ENCODE measurements at places on chromosomes 5 and 9.
A peak's percentile ranks its signal among the peaks of the same experiment; 100 is the strongest.

DNA sequence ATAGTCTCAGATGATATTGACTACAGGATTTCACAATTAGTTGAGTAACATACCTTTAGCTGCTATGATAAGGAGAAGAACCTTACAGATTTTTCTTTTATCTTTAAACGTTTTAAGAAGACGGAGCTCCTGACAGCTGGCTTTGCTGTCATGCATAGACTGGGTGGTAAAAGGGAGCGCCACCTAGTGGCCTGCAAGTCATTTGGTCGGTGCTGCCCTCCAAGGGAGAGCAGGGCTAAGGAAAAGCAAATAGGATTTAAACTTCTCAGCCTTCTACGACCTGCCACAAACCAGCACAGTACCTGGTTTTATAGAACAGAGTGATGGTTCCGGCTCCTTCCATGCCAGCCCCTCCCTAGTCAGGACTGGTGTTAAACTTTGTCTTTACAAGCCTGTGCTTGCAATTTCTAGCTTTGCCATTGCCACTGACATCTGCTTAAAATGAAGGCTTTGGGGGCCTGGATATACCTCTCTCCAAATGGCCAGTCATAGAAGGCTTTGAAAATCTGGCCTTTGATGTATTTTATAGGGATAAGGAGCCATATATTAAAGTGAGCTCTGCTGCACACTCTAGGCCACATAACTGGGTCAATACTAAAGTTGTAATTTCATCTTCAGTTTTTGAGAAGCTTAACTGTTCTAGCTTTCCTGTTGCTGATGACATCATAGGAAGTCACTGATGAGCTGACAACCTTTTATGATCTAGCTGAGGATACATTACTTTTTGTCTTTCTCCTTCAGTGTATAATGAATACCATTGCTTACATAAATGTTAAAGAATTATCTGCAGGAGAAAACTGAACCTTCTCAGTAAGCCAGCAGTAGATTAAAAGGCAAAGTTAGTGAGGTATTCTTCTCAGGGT is 31.1 kb upstream of the ADAMTSL1 start:
- DNase-seq: peak; percentile 22

GRCh38 chr5:10684303-10685086 is 76.5 kb downstream of the DAP start:
- DNase-seq: no peak

- DNase-seq: no peak
These were observed at the start of gene S1PR3 for GRCh38 chr9:88991066-88992034. S1PR3 (plus strand) TSS chr9:88991468; CDS start chr9:89001201, 9,733 bp downstream.

GRCh38 chr5:180391276-180391675 is 38.1 kb upstream of the GFPT2 start:
- DNase-seq: no peak

GRCh38 chr5:127419683-127420257 is 97.7 kb upstream of the PRRC1 start:
- no peak for DNase-seq

- DNase-seq: no peak
These were observed 98.3 kb upstream of the CDKN2B start for GRCh38 chr9:22107202-22108045.

DNA sequence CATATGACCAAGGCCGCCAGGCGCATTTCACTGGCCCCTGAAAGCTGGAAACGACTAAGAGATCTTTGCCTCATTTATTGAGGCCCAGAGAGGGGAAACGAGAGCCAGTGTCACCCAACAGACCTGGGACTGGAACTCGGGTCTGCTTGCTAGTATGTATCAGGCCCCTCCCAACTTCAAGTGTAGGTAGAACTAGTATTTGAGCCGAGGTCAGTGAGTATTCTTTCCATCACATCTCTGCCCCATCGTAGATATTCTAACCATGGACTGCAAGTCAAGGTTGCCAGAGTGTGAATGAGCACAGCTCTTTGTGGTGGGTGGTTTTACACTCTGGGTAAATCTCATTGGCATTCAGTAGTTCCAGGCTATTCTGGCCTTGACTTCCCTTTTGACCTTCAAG is 42.2 kb downstream of the GPR107 start:
- DNase-seq: no peak

- no peak for DNase-seq
These were observed 7.4 kb downstream of the TRAF1 start for GRCh38 chr9:120918931-120919842.

GRCh38 chr5:169289520-169289919 is 11.4 kb downstream of the SLIT3 start:
- no peak for DNase-seq

DNA sequence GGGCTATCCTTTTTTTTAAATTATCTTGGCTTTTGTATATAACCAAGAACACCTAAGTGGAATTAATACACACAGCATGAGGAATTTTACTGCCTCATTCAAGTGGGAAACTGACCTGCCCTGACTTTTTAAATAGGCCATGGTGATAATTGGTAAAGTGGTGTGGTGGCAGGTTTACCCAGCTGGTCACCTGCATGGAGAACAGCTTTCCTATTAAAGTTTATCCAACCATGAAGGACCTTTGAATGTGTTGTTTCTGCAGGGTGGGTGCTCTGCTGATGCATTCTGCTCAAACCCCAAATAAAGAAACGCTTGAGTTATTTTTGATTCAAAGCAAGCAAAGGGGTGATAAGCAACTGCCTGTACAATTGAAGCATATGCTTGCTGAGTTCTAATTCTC is 261.0 kb upstream of the GRIN3A start:
- DNase-seq: peak; percentile 62

DNA sequence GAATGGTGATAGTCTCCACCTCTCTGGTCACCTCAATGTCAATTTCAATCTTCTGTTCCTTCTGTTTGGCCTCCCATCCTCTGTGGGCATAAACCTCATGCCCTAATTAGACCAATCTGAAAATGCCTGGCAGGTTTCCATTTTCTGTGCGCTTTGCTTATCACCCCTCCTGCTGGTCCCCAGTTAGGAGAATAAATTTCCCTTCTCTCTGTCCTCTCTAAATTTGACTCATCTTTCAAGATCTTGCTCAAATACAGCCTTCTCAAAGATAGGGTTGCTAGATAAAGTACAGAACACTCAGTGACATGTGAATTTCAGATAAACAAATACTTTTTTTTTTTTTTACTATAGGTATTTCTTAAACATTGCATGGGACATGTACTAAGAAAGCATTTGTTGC is 69.4 kb upstream of the CD180 start:
- DNase-seq: no peak

DNA sequence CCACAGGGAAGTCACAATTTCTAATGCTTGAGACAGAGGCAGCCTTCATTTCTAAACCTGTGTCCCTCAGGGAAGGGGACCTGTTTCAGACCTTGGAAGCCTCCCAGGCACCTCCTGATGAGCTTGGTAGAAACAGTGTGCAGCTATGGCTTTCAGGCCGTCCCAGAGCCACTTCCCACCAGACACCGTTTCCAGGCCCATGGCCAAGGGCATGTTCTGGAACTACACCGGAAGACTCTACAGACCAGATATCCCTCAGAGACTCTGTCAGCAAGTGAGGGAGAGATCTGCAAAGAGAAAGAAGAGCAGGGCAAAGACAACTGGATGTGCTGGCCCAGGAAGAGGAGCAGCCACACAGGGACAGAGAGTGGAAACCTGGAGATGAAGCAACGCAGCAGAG is 82.2 kb upstream of the HSPA9 start:
- DNase-seq: no peak

GRCh38 chr5:94017579-94017978 is 276.2 kb upstream of the POU5F2 start:
- DNase-seq: no peak

DNA sequence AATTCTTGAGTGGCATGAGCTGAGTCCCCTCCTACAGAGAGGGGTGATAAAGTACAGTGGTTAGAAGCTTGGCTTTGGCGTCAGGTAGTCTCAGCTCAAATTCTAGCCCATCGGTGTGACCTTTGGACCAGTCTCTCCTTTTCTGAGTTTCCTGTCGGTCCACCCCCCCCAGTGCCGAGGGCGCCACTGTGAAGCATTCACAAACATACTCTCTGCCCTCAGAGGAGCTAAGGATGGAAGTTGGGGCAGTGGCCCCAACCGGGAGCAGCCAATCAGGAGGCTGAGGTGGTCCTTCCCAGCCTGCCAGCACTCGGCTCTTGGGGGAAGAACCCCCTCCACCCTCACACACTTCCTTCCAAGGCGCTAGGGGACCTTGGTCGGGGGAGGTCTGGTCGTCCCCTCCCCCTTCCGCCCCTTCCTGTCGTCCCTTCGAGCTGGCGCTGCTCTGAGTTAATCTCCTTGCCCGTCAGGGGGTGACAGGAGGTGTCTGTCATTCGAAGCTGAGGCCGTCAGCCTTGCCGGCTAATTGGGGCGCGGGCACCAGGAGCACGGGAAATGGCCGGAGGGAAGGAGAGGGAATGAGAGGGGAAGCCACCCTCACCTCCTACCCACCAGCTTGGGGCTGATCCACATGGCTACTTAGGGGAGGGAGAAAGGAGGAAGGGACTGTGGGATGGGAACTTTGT is 53.0 kb downstream of the CXXC5 start:
- no peak for DNase-seq

DNA sequence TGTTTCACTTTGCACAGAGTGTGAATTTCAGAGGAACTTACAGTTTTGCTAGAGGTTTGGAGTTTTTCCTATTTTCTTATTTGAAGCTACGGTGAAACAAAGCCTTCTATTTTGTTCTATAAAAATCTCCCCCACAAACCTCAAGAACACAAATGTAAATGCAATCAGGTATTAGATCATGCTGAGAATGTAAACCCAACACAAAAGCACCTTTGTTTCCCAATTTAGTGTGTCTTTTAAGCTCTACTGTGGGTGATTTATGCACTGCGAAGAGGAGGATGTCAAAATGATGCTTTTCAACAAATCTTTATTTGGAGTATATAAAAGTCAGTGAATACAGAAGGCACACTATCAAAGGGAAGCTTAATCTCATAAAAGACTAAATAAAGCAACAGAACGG is 4.3 kb upstream of the DRD1 start:
- no peak for DNase-seq

GRCh38 chr5:73338256-73339050 is 110.1 kb downstream of the FOXD1 start:
- peak; percentile 13 for DNase-seq

DNA sequence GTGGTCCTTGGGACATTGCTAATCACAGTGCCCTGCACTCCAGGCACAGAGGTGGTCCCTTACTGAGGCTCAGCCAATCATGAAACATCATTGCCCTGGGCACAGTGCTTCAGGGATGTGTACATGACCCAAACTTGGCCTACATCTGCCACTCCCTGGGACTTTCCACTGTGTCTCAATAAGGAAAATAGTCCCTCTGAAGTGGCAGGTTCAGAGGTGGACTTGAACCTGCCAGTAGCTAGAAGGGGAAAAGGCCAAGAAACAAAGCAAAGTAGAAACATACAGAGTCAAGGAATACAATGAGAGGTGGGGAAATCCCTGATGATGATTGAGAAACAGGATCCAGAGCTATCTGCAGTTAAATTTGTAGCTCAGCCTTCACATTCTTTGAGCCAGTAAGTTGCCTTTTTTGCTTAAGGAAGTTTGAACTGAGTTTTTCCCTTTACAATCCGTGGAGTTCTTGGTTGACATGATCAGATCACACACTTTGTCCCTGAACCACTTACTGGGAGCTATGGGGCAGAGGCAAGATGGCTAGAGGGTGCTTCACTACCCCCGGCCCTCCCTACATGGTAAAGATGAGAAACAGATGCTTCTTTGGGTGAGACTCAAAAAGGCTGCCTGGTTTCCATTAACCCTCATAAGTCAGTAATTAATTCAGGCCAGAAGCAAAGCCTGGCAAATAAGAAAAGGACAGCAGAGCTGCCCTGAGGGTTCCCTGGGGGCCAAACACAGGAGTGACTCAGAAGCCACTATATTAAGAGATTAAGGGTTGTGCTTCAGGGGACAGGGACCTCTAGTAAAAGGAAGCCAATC is 57.6 kb downstream of the SH3TC2 start:
- DNase-seq: no peak

DNA sequence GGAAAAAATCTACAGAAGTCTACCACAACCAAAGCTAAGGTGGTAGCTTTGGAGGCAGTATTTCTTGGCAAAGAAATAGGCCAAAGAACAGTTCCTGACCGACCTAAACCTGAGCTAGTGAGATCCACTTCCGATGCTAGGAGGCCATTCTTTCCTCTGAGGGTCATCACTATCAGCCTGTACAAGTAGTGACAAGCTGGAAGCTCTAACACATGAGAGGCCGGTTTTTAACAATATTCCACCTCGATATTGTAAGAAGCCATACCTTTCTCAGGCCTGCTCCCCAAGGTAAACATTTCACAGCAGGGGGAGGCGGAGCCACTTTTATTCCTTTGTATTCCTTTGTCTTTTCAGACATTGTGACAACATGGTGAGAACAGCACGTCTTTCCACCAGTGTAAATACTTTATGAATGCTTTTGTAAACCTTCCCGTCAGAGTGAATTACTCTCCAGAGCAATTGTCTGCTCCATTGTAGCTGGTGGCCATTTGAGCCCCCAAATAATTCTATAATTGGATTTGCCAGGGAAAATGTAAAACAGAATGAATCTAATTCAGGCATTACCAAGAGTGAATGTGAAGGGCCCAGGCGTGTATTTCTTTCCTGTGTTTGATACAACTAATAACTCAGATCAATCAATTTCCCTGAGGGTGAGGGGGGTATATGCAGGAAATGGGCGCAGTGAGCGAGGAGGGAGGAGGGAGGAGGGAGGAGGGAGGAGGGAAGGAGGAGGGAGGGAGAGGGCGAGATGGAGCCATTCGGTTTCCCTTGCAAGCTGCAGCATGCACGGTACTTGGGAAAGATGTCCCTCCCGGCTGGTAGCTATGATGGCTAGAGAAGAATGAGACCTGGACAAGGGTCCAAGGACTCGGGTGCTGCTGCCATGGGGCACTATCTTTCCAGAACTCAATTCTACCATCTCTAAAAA is 166.6 kb downstream of the CDK5RAP2 start:
- DNase-seq: peak; percentile 100

GRCh38 chr5:7856855-7857254 is 5.9 kb upstream of the CFAP90 start:
- DNase-seq: peak; percentile 33

- no peak for DNase-seq
These were observed at the start of gene TRAF1 for GRCh38 chr9:120926397-120926928. TRAF1 (minus strand) TSS chr9:120926796; CDS start chr9:120926075, 721 bp downstream.

DNA sequence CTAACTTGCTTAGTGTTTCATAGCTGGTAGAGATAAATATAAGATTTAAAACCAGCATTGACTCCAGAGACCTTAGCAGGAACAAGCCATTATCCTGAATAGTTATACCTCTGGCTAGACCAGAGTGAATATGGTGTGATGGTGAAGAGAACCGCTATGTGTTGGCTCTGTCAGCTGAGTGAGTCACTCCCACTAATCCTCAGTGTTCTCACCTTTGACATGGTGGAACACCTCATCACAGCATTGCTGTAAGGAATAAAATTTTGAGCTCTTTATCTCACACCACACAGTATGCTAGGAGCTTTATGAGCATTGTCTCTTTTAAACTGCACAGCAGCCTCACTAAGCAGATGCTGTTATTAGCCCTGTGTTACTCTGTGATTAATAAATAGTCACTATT is 90.7 kb upstream of the DHFR start:
- DNase-seq: no peak

GRCh38 chr5:91378752-91379211 is 4.3 kb downstream of the ARRDC3 start:
- DNase-seq: no peak

GRCh38 chr9:99129091-99129490 is 24.2 kb downstream of the TGFBR1 start:
- no peak for DNase-seq

GRCh38 chr5:72326306-72326649 is 6.1 kb downstream of the PTCD2 start:
- no peak for DNase-seq

Measured in NCI-H1417 treated with DMSO at 0.1 percent for 48 hours (cell line).